ENCODE measurements at places on chromosomes 4 and X. TPM values are rescaled to one million over a fixed set of nuclear protein-coding genes. Genes with fewer than 3 reads are reported as not detected.

GRCh38 chr4:152434011-152434410, 101.9 kb downstream of the FBXW7 start:
- no peak for DNase-seq

CSAG3 gene
- polyA plus RNA-seq = not detected

- DNase-seq = no peak
These were observed 84.6 kb upstream of the RPL34 start for GRCh38 chr4:108535757-108536156.

DNA sequence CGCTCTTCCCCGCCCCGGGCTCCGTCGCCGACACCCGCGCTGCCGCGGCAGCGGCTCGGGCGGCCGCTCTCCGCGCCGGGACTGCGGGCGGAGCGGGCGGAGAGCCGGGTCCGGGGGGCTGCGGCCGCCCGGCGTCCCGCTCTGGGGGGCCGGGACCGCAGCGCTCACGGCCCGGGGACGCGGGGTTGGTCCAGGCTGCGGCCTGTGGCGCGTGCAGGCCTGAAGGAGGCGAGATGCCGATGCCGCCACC, 492 bp downstream of the GALNT7 start:
- no peak for DNase-seq

ART3 gene
- polyA plus RNA-seq = 0.60 TPM

GRCh38 chrX:65726715-65727114, 59.3 kb downstream of the MSN start:
- DNase-seq = no peak

SPANXB1 gene
- polyA plus RNA-seq = not detected

MTTP gene
- polyA plus RNA-seq = 8.7 TPM

GRCh38 chrX:28016823-28017222, 35.6 kb upstream of the DCAF8L1 start:
- DNase-seq = no peak

RHOXF1 gene
- polyA plus RNA-seq = 1.1 TPM

DNA sequence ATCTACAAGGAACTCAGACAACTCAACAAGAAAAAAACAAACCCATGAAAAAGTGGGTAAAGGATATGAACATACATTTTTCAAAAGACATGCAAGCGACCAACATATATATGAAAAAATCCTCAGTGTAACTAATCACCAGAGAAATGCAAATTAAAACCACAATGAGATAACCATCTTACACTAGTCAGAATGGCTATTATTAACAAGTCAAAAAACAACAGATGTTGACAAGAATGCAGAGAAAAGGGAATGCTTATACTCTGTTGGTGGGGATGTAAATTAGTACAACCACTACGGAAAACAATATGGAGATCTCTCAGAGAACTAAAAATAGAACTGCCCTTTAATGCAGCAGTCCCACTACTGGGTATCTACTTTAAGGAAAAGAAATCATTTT, 12.1 kb downstream of the NIPAL1 start:
- DNase-seq = no peak

CLCN4 gene
- polyA plus RNA-seq = 4.5 TPM

NSG1 gene
- polyA plus RNA-seq = 5.1 TPM

GUCY1B1 gene
- 77.3 TPM for polyA plus RNA-seq

TLR10 gene
- 0.65 TPM for polyA plus RNA-seq

GRCh38 chr4:185874516-185875230, 62.7 kb upstream of the SORBS2 start:
- no peak for DNase-seq

GRCh38 chr4:20252656-20253282, 1.1 kb downstream of the SLIT2 start:
- no peak for DNase-seq

DMRTC1 gene
- not detected for polyA plus RNA-seq

ATRX gene
- 92.4 TPM for polyA plus RNA-seq

DNA sequence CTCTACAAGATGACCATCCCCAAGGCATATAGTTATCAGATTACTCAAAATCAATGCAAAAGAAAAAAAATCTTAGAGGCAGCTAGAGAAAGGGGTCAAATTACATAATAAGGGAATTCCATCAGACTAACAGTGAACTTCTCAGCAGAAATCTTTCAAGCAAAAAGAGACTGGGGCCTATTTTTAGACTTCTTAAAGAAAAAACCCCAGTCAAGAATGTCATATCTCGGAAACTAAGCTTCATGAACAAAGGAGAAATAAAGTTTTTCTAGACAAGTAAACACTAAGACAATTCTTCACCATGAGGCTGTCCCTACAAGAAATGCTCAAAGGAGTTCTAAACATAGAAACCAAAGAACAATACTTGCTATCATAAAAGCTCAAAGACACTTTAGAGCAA, 51.7 kb downstream of the RAB28 start:
- DNase-seq = no peak

CXCL11 gene
- polyA plus RNA-seq = 0.42 TPM

TLR6 gene
- 0.61 TPM for polyA plus RNA-seq

- DNase-seq = no peak
These were observed 5.7 kb upstream of the RNF4 start for GRCh38 chr4:2462992-2463762.

Data from right renal cortex interstitium (tissue), 3 donors.